Activated CD4-positive, alpha-beta T cell treated with anti-CD3 and anti-CD28 coated beads, Interleukin-2, amount 10 ng/mL, durations not matched to agents 24 days and 14 days (primary cell): ENCODE measurements at places on chromosomes 11 and 22. TPM values are rescaled to one million over a fixed set of nuclear protein-coding genes. Genes with fewer than 3 reads are reported as not detected.

WNT7B gene
- total RNA-seq = not detected in 2 replicates

GRCh38 chr11:113690619-113691569, 15.2 kb downstream of the TMPRSS5 start:
- H3K36me3 ChIP-seq = no peaks in the 10 kb centered on the region
- no peaks in the 10 kb centered on the region for H3K27me3 ChIP-seq
- no peak overlapping the region for H3K4me3 ChIP-seq
- H3K27ac ChIP-seq = no peak overlapping the region
- H3K4me1 ChIP-seq = peaks cover 4% of the 10 kb centered on the region
- peak; percentile 66 for DNase-seq

SAA4 gene
- not detected in 2 replicates for total RNA-seq

GRCh38 chr11:116240710-116241109, 532.1 kb downstream of the BUD13 start:
- no peak overlapping the region for H3K27ac ChIP-seq
- peaks cover 3% of the 10 kb centered on the region for H3K27me3 ChIP-seq
- DNase-seq = no peak

PLEKHA7 gene
- total RNA-seq = 16.7 and 20.7 TPM in 2 replicates

DNA sequence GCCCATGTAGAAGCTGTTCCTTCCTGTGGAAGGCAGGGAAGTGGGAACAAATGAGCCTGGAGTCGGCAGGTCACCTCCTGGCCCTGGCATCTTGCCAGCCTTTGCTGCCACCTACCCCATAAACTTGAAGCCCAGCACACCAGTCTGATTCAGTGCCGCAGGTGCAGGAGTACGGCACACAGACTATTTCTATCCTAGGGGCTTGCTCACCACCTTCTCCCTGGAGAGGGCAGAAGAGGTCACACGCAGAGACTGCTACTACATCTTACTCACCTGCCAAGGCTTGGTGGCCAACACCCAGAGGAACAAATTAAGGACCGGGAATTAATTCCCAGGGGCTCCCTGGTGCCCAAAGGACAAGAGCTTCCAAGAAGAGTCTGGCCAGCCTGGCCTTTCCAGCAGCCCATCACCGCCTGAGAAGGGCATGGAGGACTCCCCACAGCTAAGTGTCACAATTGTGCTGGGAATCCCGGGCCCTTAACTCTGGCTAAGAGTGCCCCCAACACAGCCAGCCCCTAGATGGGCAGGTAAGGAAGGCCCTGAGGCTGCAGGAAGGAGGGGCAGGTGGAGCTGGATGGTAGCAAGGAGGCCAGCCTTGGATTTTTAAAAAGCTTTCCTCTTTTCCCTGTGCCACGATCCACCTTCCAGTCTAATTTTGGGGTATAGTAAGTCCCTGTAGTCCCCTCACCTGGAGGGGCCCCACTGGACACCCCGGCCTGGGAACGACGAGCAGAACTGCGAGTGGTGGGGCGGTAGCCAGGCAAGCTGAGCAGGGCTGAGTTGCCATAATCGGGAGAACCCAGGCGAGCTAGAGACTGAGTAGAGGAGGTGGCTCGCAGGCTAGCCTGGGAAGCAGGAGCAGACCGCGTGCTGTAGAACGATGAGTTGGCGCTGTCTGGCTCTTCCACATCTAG, 6.9 kb downstream of the IL18BP start:
- H3K4me1 ChIP-seq = peaks cover 5% of the 10 kb centered on the region
- no peak overlapping the region for H3K27ac ChIP-seq
- H3K4me3 ChIP-seq = no peak overlapping the region
- H3K36me3 ChIP-seq = peaks cover 68% of the 10 kb centered on the region
- no peaks in the 10 kb centered on the region for H3K27me3 ChIP-seq

CCDC73 gene
- total RNA-seq = not detected in 2 replicates

DNA sequence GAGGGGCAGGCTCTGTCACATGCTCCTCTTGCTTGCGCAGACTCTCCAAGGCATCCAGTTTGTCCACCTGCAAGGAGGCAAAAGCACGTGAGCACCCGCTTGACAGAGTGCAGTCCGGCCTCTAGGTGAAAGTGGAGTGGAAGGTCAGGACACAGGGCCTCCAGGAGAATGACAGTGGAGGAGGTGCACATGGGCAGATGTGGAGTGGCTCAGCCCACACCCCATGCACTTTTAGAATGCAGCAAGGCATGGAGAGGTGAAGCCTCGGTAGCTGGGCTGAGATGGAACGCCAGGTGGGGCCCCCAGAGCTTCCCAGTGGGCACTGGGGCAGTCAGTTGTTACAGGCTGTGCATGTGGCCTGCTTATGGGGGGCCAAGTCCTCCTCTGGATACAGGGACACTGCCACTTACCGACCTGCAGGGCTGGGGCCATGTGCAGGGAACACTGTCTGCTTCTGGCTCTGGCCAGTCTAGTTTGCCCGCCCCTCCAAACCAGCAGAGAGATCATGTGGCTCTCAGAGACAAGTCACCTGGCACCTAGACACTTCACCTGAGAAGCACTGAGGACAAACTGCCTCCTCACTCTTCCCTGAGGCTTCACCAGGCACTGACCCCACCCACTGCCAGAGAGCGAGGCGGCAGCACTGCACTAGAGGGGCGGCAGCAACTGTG, 2.3 kb upstream of the SLC25A1 start:
- peaks cover 21% of the 10 kb centered on the region for H3K4me1 ChIP-seq
- no peaks in the 10 kb centered on the region for H3K27me3 ChIP-seq
- peaks cover 1% of the 10 kb centered on the region for H3K36me3 ChIP-seq
- H3K27ac ChIP-seq = no peak overlapping the region

DNA sequence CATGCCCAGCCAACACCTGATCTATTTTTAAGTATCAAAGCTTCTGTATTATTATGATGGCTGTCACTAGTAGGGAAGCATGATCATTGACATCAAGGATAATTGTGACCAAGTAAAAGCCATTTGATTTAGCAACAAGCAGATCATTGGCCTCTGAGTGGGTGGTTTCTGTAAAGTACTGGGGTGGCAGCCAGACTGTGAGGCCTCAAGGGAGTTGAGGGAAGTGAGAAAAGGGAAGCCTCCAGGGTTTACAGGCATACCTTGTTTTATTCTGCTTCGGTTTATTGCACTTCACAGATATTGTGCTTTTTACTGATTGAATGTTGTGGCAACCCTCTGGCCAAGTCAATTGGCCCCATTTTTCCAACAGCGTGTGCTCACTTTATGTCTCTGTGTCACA, 60.1 kb downstream of the PRR5L start:
- no peaks in the 10 kb centered on the region for H3K36me3 ChIP-seq
- H3K27ac ChIP-seq = no peak overlapping the region
- peaks cover 3% of the 10 kb centered on the region for H3K27me3 ChIP-seq
- peaks cover 68% of the 10 kb centered on the region for H3K4me1 ChIP-seq
- no peak overlapping the region for H3K4me3 ChIP-seq

DNA sequence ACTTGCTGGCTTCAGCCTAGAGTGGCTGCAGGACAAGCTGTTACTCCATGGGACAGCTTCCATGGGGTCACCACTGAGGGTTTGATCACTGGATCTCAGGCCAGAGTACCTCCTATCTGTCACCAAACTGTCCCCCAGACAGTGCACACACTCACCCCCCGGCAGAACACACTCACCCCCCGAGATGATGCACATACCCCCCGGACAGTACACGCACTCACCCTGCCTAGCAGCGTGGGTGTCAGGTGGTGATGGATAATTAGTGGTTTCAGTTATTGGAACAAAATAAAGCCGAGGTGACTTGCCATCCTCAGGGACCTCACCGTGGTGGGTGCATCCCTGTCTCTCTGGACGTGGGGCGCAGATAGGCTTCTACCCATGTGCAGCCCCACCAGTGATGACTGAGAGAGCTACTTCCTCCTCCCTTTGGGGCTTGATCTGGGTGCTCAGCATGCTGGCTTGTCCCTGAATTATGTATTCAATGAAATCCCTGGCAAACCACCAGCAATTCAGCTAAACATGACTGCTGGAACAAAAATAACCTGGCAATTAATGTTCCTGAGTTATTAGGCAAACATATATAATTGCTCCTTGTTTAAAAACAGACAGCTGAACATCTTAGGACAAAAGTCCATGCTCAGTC, 18.9 kb downstream of the TANGO2 start:
- H3K4me1 ChIP-seq = peaks cover 6% of the 10 kb centered on the region
- no peaks in the 10 kb centered on the region for H3K27me3 ChIP-seq
- H3K27ac ChIP-seq = no peak overlapping the region
- H3K4me3 ChIP-seq = no peak overlapping the region
- DNase-seq = no peak

DNA sequence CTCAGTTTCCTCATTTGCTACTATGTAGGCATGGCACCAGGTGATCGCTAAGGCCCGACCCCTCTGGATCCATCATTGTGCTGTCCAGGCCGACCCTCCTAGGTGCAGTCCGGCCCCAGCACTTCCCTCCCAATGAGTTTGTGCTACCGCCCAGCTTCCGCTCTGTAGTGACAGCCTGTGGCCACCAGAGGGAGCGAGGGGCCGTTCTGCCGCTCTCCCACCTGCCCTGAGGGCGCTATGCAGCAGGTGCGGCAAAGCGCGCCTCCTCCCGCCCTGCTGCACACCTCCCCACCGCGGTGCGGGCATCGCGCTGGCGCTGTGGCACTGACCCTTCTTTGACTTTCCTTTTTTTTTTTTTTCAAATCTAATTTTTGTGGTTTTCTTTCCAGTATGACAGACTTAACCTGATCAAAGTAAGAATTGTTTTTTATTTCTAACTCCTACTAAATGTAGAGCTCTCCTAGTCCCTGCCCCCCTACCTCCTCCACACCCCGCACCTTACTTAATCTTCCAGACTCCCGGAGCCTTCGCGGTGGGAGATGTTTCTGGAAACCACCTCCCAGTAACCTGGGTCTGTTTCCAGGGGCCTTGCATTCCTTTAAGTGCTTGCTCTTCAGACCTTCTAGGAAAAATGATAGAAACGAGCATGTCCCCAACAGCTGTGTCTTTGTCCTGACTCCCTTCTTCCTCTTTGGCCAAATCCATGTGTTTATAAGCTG, 73.7 kb downstream of the SCN3B start:
- H3K36me3 ChIP-seq = peaks cover 32% of the 10 kb centered on the region
- peaks cover 19% of the 10 kb centered on the region for H3K4me1 ChIP-seq
- H3K27ac ChIP-seq = peak overlapping the region; percentile 53
- DNase-seq = peak; percentile 91
- no peak overlapping the region for H3K4me3 ChIP-seq
